ENCODE measurements at places on chromosomes 5 and 9. TPM values are rescaled to one million over a fixed set of nuclear protein-coding genes. Genes with fewer than 3 reads are reported as not detected.

TOR4A gene
- total RNA-seq: 9.2 TPM

PRR16 gene
- 4.6 TPM for total RNA-seq

PWWP2A gene
- 24.4 TPM for total RNA-seq

OR1N1 gene
- total RNA-seq: not detected

SPINK7 gene
- not detected for total RNA-seq

PALM2AKAP2 gene
- 4.6 TPM for total RNA-seq

TEK gene
- 17.4 TPM for total RNA-seq

ADAM19 gene
- 25.0 TPM for total RNA-seq

FRRS1L gene
- 7.6 TPM for total RNA-seq

SLC6A18 gene
- total RNA-seq: not detected

CCNG1 gene
- 133 TPM for total RNA-seq

TRMT10B gene
- 5.5 TPM for total RNA-seq

PHF24 gene
- total RNA-seq: 0.99 TPM

SPINK6 gene
- total RNA-seq: not detected

PSMB7 gene
- 124 TPM for total RNA-seq

CD180 gene
- 1.8 TPM for total RNA-seq

FCN2 gene
- total RNA-seq: not detected

MED7 gene
- 10.2 TPM for total RNA-seq

MYMK gene
- not detected for total RNA-seq

HRCT1 gene
- total RNA-seq: 53.0 TPM

ROR2 gene
- total RNA-seq: 37.4 TPM

ERAP2 gene
- total RNA-seq: 7.5 TPM

SGTB gene
- 15.4 TPM for total RNA-seq

MARCOL gene
- not detected for total RNA-seq

DRD1 gene
- 0.06 TPM for total RNA-seq

ADCY2 gene
- 5.1 TPM for total RNA-seq

TMC1 gene
- total RNA-seq: not detected
